ENCODE measurements at places on chromosomes 6 and 20.
A peak's percentile ranks its signal among the peaks of the same experiment; 100 is the strongest.

DNA sequence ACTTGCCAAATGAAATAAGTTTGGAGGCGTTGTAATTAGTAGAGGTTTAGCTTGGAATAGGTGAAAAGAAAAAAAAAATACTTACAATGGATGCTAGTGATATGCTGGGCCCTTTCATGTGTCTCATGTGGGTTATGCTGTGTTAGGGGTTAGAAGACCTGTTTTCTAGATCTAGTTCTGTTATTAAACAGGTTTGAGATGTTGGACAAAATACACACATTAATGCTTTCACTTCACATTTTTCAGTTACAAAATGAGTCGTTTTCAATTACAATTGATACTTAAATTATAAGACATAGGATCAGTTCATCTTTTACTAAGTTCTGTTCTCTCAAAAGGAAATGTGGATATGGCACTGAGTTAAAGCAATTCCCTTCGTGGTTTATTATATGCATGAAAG, 509.8 kb downstream of the EPM2A start:
- DNase-seq, result no peak

- DNase-seq, result no peak
These were observed 13.5 kb downstream of the HAO1 start for GRCh38 chr20:7926767-7927166.

GRCh38 chr6:108565893-108566292, 5.2 kb downstream of the FOXO3 start:
- peak; percentile 59 for DNase-seq

DNA sequence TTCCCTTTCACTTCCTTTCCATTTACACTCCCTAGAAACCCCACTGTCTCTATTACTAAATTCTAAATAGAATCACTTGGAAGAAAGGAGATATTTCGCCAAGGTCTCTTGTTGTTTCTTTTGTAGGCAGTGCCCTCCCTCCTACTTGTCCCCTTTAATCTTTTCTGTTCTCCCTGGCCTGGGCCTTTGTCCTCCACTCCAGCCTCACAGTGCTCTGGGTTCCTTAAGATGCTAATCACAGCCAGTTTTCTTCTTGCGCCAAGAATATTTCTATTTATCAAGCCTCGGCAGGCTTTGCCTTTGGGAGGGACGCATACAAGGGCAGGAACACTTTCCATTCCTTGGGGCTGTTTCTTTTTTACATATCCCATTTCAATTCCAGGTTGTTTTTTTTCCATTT, 520.6 kb upstream of the CHD6 start:
- no peak for DNase-seq

- DNase-seq, result no peak
These were observed 16.5 kb upstream of the SPDEF start for GRCh38 chr6:34572585-34572984.

GRCh38 chr6:12265296-12265695, 24.9 kb upstream of the EDN1 start:
- no peak for DNase-seq

GRCh38 chr20:34506480-34506879, 9.7 kb upstream of the DYNLRB1 start:
- DNase-seq, result no peak

- no peak for DNase-seq
These were observed 66.7 kb downstream of the SMOC2 start for GRCh38 chr6:168507730-168508129.

DNA sequence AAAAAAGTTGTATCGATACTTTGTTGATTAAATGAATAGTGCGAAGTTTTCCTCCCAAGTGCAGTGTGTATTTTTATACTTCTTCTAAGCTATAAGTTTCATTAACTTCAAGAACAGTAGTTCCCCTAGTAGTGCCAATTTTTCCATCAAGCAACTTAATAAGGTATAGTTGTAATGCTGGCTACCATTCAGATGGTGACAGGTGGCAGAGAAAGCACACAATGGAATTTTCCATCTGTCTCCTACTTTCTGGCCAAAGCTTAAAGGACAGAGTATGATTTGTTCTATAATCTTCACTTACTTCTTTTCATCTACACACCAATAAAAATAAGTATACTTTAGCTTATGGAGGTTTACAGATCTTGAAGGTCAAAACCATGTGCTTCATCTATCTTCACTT, 431.1 kb downstream of the NKAIN2 start:
- no peak for DNase-seq
